ENCODE measurements at places on chromosomes 2 and 18.

DNA sequence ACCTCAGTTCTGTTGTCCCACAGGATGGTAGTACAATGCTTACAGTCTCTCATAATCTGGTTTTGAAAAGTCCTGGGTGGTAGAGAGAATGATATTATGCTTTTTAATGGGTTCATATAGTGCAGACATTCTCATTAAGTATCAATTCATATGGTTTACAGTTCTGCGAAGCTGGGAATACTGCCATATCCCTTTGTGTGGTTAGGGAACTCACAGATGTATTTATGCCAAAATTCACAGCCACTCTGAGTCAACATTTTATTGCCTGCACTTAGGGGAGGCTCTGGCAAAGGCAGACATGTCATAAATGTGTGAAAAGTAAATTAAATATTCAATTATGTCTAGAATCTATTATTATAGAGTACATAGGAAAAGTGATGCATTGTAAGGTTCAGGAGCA, 808.2 kb downstream of the SUCLG1 start:
- no peak for DNase-seq

DNA sequence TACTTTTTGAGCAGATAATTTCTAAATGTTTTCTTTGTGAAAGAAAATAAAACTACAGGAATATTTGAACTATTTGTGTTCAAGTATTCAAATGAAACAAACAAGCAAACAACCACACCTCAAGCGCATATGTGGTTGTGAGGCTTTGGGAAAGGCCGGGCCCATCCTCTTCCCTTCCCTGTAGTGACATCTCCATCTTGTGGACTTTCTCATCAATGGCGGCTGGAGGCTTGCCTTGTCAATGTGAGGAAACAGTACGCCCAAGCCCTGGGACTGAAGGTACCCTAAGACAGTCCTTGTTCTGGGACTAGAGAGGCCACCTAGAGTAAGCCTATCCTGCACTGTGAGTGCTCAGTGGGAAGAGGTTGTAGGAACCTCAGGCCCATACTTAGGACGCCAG, 166.8 kb downstream of the TPGS2 start:
- DNase-seq = no peak

DNA sequence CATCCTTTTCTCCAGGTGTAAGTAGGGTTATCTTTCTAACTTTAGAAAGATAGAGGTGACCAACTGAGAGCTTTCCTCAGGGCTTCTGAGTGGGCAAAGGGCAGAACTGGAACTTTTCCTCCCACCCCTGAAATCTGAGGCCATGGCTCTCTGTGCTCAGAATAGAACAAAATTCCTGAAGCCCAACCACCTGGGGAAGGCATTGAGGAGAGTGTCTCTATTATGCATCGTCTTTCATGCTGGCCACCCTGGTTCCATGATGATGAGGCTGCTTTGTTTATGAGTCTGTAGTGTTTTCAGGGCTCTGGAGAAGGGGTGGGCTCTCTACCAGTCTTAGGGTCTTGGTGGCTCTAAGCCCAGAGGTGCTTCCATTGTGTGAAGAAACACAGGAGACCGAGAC, 30.7 kb upstream of the IL1R1 start:
- DNase-seq = no peak

DNA sequence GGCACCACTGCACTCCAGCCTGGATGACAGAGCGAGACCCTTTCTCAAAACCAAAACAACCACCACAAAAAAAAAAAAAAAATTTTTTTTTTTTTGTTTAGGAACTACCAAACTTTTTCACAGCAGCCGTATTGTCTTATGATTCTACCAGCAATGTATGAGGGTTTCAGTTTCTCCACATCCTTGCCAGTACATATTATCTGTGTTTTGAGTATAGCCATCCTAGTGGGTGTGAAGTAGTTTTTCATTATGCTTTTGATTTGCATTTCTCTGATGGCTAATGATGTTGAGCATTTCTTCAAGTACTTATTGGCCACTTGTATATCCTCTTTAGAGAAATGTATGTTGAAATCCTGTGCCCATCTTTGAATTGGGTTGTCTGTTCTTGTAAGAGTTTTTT, 51.7 kb downstream of the COX7A2L start:
- no peak for DNase-seq

GRCh38 chr2:98727369-98728087, 3.4 kb downstream of the MGAT4A start:
- no peak for DNase-seq

- no peak for DNase-seq
Observed at GRCh38 chr2:39954346-39954745, 175.3 kb upstream of the THUMPD2 start.

GRCh38 chr2:179255129-179255528, 9.5 kb downstream of the SESTD1 start:
- DNase-seq = no peak

DNA sequence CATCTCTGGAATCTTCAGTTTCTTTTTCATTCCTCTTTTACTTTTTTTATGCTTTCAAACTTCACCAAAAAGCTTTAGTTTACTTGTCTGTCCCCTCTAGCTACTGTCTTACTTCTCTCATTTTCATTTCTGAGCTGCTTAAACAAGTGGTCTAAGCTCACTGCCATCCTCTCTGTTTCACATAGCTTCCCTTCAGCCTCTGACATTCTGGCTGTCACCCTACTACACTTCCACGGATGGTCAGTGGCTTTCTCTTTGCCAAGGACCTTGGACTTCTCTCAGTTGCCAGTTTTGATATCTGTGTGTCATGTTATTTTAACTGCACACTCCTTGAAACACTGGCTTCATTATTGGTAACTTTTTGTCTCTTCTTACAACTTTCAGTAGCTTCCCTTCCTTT, 176.1 kb downstream of the IKZF2 start:
- no peak for DNase-seq

GRCh38 chr2:26077291-26077690, 43.4 kb downstream of the RAB10 start:
- DNase-seq = no peak

GRCh38 chr18:5972298-5972697, 77.0 kb upstream of the TMEM200C start:
- DNase-seq = no peak

- DNase-seq = no peak
Observed at GRCh38 chr2:122105877-122106206, 350.4 kb downstream of the TSN start.

DNA sequence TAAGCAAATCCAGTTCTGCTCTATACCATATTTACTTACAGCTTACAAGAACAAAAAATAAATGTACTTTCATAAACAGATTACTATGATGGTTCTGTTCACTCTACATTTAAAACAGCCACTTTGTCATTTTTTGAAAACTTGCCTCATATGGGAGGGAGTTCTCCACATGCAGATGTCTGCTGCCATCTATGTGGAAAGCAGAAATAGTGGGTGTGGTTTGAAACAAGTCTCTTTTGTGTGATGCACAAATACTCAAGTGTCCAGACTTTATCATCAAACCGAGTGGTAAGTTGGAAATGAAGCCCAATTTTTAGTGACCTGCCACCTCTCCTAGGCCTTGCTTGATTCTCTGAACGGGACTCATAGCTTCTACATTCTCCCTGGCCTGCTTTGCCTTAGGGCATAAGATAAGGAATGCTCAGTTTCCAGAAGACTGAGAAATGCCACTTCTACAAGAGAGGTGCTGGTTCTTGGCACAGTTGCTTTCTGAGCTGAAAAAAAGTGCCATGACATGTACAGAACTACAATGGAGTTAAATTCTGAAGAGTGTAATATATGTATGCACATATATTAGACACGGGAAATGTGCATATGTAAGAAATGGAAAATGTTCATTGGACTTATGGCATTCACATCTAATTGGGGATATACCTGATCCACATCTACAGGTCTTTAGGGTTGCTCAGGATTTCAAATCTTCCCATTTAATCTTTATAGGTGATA, 221.0 kb downstream of the SLC8A1 start:
- no peak for DNase-seq

GRCh38 chr2:239555571-239555905, 154.7 kb upstream of the HDAC4 start:
- no peak for DNase-seq

DNA sequence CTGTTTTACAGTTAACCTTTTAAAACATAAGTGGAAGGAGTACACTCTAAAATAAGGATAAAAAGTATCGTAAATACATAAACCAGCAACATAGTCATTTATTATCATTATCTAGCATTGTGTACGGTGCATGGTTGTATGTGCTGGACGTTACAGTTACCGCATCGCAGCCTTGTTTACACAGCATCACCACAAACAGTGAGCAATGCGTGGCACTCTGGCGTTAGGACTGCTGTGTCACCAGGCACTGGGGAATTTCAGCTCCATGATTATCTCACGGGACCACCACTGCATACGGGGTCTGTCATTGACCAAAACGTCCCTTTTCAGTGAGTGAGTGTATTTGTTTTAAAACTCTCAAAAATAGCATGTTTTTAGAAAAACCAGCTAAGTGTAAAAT, 103.0 kb upstream of the SNTG2 start:
- DNase-seq = no peak

DNA sequence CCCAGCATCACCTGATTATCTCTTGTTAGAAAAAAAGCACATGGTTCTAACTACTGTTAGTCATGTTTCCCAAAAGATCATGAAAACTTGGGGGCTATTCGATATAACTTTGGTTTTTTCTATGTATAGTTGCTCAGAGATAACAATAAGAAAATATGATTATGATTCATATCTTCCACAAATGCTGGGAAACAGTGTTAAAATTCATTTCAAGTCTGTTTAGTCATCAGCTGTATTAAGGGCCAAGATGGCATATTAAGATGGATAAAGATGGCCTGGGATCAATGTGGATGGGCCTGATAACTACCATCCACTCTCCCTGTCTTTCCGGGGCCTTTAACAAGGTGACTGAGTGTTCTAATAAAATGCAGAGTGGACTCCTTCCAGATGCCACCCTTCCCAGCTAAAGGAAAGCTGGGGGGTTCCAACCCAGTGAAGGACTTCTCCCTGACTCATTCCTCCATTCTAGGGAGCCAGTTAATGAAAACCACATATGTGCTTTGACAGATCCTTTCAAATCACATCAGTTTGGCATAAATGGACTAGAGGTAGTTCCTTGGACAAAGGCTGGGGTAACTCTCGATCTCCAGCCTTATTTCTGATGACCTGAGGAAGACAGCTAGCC, 221.6 kb downstream of the VAPA start:
- DNase-seq = no peak

DNA sequence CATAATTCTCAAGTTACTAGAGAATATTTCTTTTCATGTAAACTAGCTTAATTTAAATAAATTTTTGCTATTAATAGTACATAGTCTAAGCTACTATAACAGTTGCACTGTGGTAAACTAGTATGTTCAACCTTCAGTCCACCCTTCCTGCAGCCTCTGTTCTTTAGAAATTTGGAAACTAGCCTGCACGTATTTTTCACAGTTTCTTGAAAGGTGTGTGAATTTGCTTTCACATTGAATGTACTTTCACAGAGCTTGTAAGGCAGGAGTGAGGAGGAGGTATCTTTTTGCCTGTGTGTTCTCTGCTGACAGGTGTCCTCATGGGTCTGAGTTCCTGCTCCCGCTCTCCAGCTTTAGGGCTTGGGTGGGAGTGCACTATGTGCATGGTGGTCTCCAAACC, 117.5 kb downstream of the ATP9B start:
- no peak for DNase-seq

- DNase-seq = no peak
Observed at GRCh38 chr2:73700131-73700611, 37.0 kb downstream of the TPRKB start.

DNA sequence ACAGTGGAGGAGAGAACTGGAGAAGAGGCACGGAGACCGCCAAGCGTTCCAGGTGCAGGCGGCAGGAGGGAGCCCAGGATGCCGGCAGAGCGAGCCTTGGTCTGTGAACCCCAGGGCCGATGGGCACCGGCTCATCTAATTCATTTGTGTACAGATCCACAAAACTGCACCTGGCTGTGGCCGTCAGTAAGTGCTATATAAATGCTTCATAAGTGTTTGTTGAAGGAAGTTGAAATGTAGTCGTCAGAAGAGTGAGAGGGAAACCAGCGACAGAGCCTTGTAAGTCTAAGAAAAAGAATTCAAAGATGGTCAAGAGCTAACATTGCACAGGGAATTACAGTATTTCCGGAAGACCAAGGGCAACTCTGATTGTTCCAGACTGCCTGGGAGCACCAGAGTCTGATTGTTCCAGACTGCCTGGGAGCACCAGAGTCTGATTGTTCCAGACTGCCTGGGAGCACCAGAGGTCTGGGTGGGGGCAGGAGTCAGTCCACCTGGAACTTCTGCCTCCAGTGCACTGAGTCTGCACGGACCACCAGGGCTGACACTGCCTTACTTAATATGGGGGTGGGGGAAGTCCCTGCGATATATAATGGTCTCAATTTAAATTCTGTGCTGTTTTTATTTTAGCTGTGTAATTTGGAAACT, 112.3 kb downstream of the BCL2 start:
- peak; percentile 50 for DNase-seq

GRCh38 chr2:202157211-202157990, 81.0 kb downstream of the SUMO1 start:
- no peak for DNase-seq

GRCh38 chr2:108922141-108922915, 66.7 kb downstream of the EDAR start:
- DNase-seq = no peak

GRCh38 chr2:212028798-212029394, 509.7 kb downstream of the ERBB4 start:
- DNase-seq = no peak

- DNase-seq = no peak
Observed at GRCh38 chr2:197359859-197360258, 49.3 kb upstream of the ANKRD44 start.

DNA sequence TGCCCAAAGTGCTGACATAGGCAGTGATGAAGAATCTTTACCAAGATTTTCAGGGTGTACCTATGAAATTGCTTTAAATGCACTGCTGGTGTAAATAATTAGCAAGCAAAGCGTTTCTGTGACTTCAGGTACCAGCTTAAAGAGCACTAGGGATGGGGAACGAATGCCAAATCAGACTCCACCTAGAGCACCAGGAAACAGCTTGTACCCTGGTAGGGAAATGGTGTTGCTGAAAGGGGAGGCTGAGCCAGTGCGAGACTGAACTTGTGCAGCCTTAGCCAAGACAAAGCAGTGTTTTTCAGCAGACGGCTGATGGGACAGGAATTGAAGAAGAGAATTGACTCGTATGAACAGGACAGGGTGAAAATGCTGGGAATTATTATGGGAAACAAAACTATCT, 65.6 kb downstream of the TWSG1 start:
- no peak for DNase-seq

DNA sequence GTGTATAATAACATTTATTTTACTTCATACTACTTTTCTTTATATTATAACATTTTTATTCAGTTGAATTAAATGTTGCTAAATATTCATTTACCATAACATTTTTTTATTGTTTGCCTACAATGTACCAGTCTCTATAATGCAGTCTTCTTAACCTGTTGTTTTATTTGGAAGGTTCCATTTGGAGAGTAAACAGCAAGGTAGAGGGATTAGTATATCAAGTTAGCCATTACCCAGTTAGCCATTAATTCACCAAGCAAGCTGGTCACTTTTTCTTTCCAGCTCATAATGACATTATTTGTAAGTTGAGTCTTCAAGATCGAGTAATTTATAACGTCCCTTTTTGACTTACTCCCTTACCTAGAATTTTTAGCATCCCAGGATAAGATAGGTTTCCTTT, 29.7 kb upstream of the NT5C1B start:
- no peak for DNase-seq

GRCh38 chr18:12239431-12239830, 14.7 kb upstream of the CIDEA start:
- no peak for DNase-seq

- DNase-seq = no peak
Observed at GRCh38 chr2:230939691-230940470, 14.8 kb upstream of the GPR55 start.

Measured in activated naive CD4-positive, alpha-beta T cell treated with anti-CD3 and anti-CD28 coated beads for 36 hours (primary cell).